Left renal pelvis (tissue), 4 donors: ENCODE measurements at places on chromosomes 16 and 17.

DNA sequence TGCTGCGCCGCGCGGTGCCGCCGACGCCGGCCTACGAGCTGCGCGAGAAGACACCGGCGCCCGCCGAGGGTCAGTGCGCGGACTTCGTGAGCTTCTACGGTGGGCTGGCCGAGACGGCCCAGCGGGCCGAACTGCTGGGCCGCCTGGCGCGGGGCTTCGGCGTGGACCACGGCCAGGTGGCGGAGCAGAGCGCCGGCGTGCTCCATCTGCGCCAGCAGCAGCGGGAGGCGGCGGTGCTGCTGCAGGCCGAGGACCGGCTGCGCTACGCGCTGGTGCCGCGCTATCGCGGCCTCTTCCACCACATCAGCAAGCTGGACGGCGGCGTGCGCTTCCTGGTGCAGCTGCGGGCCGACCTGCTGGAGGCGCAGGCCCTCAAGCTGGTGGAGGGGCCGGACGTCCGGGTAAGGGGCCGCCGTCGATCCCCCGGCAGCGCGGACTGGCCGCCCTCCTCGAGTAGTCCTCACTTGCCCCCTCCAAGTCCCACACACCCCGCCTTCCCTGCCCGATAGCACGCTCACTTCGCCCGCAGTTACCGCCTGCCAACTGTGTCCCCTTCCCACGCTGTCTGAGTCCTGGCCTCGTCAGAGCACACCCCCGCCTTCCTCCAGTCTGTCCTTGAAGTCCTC is 470 bp downstream of the MLYCD start:
- no peak for DNase-seq

DNA sequence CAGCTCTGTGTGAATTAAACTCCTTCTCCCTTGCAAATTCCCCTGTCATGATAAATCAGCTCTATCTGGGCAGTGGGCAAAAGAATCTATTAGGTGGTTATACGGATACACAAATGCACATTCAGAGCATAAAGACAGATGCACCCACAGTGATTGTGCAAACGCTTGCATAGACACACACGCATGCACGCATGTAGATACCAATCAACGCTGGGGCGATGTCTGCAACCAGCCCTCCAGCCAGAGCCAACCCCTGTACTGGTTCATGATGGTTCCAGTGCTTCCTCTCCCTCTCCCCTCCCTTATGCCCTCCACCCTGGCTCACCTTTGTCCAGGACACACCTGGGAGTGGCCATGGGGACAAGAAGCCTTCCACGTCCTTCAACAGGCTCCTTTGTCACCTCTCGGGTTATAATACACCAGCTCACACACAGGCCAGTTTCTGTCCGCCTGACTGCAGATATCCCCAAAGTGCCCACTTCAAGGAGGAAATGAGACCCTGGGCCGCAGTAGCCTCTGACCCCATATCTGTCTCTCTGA is 33.1 kb upstream of the SNN start:
- DNase-seq = no peak

DNA sequence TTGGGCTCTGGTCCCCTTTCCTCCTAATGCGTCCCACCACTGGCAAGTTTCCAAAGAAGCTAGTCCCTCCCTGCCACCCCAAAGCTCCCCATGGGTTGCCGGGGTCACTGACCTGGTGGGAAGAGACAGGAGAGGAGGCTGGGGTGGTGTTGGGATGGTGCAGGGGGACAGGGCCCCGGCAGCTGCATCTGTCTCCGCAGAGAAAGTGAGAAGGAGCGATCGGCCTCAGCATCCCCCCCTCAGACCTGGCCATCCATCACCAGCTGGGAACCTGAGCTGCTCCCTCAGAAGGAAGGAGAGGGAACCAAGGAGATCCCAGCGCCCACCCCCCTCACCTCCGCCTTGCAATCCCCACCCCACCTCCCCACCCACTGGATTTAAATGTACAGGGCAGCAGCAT is 3.3 kb downstream of the ETV4 start:
- DNase-seq = no peak

GRCh38 chr16:11977376-11978041 is 975 bp downstream of the SNX29 start:
- DNase-seq = no peak

DNA sequence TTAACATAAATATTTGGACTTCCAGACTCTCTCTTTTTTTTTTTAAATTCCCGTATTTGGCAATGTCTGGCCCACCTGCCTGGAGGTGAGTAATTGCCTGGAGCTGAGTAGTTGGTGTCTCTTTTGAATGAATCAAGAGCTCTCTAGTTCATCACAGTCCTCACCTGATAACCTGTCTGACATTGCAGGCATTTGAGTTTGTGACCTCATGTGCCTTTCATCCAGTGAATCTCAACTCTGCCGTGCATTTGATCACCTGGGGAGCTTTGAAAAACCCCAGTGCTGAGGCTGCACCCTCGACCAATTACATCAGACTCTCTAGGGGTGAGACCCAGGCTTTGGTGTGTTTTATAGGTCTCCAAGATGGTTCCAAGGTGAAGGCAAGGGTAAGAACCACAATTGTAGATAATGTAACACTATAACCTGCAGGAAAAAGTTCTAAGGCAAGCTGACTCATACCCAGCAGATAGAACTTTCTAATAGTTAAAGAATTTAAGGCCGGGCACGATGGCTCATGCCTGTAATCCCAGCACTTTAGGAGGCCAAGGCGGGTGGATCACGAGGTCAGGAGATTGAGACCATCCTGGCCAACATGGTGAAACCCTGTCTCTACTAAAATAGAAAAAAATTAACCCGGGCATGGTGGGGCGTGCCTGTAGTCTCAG is 24.5 kb upstream of the HS3ST2 start:
- DNase-seq = no peak

GRCh38 chr17:31509095-31509804 is 117.8 kb downstream of the RAB11FIP4 start:
- DNase-seq = no peak

DNA sequence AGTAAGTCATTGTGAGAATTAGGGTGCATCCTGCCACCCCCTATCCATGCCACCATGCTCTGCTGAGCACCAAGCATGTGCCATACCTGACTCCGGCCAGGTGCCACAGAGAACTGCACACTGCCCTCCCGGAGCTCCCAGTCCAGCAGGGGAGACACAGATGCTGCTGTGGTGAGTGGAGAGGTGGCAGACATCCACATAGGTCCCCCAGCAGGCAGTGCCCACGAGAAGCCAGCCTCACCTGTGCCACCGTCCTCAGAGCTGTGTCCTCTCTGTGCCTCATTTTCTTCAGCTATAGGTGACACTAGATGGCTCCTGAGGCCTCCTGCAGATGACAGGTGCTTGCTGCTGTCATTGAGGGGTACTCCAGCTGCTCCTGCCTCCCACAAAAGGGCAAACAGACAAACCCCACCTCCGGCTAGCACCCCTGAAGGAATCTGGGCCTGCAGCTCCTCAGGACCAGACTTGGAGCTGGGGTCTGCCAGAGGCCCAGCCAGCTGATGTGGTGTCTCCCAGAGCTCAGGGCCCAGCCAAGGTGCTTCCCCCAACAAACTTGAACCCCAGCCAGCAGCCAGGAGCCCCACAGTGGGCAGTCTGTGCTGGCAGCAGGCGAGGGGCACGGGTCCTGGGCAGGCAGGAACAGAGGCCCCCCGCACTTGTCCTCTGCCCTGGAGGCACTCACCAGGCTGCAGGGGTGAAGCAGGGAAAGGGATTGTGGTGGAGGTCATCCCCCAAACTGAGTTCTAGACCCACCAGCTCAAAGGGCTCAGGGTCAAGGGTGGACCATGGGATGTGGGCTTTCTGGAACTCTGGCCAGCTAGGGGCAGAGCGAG is 17.1 kb downstream of the FOXJ1 start:
- no peak for DNase-seq

DNA sequence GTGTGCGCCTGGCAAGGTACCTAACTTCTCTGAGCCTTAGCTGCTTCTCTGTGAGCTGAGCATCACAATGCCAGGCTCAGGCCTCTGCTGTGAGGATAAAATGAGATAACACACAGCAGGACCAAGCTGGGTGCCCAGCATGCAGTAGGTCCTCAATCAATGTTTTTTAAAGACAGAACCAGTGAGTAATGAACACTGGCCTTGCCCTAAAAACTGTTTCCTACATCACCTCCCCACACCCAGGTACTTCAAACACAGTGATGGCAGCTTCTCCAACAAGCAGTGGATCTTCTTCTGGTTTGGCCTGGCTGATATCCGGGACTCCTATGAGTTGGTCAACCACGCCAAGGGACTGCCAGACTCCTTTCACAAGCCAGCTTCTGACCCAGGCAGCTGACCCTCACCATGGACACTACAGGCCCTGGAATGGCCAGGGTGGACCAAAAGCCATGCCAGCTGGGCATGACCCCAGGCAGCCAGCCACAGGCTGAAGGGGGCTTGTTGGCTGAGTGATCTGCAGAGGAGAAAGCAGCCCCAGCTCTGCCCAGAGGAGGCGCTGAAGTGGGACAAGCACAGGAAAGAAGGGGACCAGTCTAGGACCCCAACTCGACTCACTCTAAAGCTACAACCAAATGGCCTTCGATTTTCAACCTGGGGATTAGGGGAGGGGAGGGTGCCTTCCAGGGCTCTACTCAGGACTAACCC is 3.9 kb downstream of the NAGS start:
- no peak for DNase-seq

GRCh38 chr17:11486101-11486867 is 112.0 kb upstream of the DNAH9 start:
- no peak for DNase-seq

DNA sequence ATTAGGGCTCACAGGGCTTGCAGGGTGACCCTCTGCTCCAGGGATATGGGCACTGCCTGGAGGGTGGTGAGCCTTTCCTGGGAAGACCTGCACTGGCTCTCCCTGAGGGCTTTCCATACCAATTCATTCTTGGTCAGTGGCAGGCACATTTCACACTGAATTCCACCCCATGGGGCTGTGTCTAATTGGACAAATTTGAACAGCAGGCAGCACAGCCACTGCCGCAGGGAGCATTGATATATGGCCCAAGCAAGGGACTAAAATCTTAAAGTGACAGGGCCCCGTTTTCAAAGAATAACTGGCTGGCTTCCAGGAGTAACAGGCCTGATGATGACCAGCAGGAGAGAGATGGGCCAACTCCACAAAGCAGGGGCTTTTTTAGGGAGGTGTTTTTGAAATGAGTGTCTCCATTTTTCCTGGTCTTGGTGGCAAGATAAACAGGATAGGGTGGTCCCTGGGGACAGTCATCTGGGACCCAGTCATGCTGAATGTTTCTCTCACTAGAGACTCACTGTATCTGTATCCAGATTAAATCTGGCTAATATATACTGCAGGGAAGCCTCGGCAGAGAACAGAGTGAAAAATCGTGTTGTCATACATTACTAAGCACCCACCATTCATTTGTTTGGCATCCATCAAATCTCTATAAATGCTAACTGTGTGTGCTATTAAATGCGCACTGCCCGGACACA is 74.1 kb upstream of the TBX2 start:
- DNase-seq = no peak

- DNase-seq = no peak
These were observed 78.8 kb downstream of the WWP2 start for GRCh38 chr16:69840975-69841374.
